ENCODE measurements at places on chromosomes 16 and 17.

DNA sequence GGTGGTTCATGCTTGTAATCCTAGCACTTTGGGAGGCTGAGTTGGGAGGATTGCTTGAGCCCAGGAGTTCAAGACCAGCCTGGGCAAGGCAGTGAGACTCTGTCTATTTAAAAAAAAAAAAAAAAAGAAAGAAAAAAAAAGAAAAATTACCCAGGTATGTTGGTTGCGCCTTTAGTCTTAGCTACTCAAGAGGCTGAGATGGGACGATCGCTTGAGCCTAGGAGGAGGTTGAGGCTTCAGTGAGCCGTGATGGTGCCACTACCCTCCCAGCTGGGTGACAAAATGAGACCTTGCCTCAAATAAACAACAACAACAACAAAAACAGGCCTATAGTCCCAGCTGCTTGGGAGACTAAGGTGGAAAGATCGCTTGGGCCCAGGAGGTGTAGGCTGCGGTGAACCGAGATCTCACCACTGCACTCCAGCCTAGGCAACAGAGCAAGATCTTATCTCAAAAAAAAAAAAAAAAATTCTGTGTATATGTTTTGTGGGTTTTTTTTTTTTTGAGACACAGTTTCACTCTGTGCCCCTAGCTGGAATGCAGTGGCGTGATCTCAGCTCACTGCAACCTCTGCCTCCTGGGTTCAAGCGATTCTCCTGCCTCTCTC lies 12.5 kb upstream of the ANKRD40CL start:
- DNase-seq: peak; percentile 62

DNA sequence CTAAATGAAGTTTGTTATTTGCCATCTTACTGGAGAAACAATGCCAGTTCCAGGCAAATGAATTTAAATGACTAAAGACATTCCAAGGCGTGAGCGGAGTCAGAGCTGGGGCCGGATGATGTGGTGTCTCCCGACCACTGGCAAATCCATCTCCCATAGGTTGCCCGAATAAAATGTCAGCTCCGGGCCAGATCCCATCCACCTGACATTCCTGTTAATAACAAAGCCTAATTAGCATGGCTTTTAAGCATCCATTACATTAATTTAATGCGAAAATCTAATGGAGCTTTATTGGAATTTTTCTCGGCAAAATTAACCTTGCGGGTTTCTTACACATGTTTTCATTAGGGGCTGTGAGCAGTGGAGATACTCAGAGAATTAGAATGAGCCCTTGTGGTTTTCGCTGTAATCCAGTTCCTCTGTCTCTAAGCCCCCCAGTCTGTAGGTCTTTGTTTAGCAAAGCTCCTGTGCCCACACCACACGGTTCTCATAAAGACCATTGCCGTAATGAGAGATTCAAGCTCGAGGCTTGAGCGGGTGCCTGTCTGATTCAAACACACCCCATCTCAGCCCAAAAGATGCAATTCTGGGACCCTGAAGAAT lies 123.3 kb downstream of the CCT6B start:
- no peak for DNase-seq

- no peak for DNase-seq
Measured at GRCh38 chr16:47858333-47858982, 297.3 kb downstream of the ABCC12 start.

- DNase-seq: no peak
Measured at GRCh38 chr17:74117999-74118421, 85.5 kb upstream of the RPL38 start.

- DNase-seq: no peak
Measured at GRCh38 chr17:81305051-81305630, 10.0 kb upstream of the SLC38A10 start.

GRCh38 chr17:59839651-59840328 lies 53.0 kb downstream of the TUBD1 start:
- DNase-seq: peak; percentile 40

- DNase-seq: no peak
Measured at GRCh38 chr17:31550389-31551056, 159.0 kb downstream of the RAB11FIP4 start.

GRCh38 chr17:9408381-9408780 lies 167.2 kb downstream of the STX8 start:
- no peak for DNase-seq

GRCh38 chr16:85206472-85207356 lies 94.4 kb upstream of the CIBAR2 start:
- DNase-seq: no peak

GRCh38 chr16:89700100-89700648 lies 1.3 kb downstream of the SPATA2L start:
- DNase-seq: peak; percentile 95

DNA sequence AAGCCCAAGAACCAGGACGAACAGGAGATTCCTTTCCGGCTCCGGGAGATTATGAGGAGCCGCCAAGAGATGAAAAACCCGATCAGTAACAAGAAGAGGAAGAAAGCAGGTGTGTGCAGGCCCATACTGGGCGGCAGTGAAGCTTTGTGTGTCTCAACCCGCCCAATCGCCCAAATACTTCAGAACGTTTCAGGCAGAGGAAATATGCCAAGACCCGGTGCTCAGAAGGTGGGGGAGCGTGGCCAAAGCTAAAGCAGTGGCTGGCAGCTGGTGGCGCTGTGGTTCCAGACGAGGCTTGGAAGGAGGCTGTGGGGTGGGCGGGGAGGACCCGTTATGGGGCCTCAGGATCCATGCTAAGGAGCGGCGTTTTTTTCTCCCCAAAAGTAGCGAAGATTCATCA lies 1.2 kb downstream of the CCDC137 start:
- no peak for DNase-seq

GRCh38 chr17:43874293-43874692 lies 27.3 kb downstream of the CD300LG start:
- DNase-seq: no peak

DNA sequence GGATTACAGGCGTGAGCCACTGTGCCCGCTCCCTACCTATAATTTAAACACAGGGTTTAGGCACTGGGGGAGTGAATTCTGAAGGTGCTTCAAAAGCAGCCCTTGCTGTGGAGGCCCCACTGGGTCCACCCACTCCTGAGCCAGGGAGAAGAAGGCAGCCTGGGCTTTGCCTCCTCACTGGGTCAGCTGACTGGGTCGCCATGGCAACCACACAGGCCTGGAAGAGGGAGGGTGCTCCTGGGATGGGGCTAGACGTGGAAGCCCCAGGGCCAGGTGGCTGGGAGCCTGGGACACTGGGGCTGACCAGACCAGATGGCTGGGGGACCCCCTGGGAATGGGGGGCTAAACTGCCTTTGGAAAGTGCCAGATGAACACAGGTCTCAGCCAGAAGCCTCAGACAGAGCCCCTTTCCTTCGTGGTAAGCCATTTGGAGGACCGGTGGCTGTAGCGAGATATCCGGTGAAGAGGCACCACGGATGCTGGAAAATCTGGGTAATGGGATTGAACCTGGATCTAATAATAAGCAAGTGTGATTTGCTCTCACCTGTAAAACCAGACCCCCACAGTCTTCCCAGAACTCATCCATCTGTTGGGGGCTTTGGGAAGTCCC lies 32.9 kb downstream of the TRARG1 start:
- no peak for DNase-seq

- DNase-seq: no peak
Measured at GRCh38 chr17:74779501-74779900, 3.4 kb upstream of the NAT9 start.

- no peak for DNase-seq
Measured at GRCh38 chr17:33739714-33740113, 446.6 kb upstream of the ASIC2 start.

DNA sequence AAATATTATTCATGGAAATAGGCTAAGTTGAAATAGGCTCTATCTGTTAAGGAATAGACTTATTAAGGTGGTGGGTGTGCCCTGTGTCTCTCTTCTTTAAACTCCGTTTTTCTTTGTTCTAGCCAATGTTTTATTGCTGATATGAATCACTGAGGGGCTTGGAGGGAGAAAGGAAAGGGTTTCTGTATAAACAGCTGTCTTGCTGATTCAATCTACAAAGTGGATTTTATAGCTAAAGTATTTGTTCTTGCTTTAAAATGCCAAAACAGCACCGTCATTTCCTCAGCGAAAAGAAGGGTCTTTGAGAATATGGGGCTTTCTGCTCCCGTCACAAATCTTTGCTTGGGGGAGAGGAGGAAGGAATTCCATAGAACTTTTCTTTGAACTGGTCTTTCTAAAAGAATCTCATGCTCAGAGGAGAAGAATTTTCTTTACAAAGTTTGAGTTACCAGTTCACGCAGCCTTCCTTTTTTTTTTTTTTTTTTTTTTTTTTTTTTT lies 39.3 kb downstream of the MSI2 start:
- DNase-seq: peak; percentile 15

- no peak for DNase-seq
Measured at GRCh38 chr17:20300436-20300934, 166.9 kb downstream of the LGALS9B start.

DNA sequence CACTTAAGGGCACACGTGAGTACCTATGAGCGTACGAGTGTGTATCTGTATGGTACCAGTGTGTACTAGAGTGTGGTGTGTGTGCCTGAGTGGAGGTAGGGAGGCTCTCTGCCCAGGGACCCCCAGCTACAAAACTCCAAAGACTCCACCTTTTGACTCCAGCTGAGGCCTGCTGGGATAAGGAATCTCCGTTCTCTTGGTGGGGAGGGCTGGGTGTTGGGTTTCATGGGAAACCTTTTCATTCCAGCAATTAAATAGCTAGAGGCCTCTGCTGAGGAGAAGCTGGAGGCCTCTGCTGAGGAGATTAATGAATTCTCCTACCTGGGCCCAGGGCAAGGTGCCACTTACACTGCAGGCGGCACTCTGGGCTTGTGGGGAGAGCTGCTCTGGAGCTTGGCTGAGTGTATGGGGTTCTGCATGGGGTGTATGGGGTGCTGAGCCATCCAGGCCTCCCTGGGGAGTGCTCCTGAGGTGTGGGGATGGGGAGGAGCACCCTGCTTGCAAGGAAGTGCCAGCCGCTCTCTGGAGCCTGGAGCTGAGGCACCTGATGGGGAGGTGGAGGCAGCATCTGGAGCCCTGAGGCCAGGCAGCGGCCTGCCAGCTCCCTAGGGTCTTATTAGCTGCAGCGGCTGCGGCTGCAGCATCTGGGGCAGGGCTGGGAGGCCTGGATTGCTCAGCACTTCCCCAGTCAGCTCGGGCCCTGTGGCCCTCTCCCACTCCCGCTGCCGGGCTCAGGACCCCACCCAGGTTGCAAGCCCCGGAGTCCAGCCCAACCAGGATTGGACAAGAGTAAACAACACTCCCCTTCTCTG lies 4.6 kb downstream of the ANKRD13B start:
- DNase-seq: no peak

DNA sequence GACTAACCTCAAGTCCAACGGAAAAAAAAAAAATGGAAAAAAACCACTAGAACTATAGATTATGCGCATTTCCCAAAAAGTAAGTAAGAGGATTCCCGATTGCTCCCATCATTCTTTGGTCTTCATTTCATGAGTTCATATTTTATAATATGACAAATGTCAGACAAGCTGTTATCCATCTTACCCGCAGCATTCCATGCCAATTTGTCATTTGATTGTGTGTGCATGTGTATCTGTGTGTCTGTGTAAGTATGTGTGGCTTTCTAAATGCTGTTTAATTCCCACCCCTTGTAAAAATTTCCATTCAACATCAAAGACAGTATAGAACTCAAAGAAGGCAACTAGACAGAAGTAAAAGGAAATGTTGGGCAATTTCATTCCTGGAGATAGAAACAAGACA lies 434.1 kb downstream of the CDH11 start:
- no peak for DNase-seq

DNA sequence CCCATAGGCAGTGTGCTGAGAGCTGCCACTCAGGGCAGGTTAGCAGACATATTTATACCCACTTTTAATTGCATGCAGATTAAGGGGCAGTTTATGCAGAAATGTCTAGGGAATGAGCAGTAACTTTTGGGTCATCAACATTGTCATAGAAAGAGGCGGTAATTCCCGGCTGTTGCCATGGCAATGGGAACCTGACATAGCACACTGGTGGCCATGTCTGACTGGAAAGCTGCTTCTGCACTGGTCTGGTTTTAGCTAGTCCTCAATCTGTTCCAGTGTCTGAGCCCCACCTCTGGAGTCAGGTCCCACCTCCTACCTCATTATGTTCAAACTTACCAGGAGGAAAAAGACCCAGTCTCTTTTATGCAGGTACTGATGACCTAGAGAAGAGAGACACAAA lies 31.5 kb upstream of the TNRC6C start:
- no peak for DNase-seq

- no peak for DNase-seq
Measured at GRCh38 chr16:11843861-11844260, 7.5 kb downstream of the RSL1D1 start.

GRCh38 chr17:6086603-6087400 lies 16.6 kb downstream of the WSCD1 start:
- no peak for DNase-seq

DNA sequence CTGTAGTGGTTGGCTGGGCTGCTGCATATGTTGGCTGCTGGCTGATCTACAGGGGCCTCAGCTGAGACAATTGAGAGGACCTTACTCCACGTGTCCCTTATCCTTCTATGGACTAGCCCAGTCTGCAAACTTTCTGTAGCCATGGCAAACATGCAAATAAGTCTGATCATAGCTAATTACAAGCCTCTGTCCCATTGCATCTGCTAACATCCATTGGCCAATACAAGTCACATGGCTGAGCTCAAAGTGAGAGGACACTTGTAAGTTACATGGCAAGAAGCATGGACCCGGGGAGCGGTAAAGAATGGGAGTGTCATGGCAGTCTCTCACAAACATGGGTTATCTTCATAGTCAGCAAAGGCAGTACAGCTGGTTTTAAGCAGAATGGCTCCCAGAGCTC lies 11.6 kb upstream of the IL4R start:
- DNase-seq: no peak

DNA sequence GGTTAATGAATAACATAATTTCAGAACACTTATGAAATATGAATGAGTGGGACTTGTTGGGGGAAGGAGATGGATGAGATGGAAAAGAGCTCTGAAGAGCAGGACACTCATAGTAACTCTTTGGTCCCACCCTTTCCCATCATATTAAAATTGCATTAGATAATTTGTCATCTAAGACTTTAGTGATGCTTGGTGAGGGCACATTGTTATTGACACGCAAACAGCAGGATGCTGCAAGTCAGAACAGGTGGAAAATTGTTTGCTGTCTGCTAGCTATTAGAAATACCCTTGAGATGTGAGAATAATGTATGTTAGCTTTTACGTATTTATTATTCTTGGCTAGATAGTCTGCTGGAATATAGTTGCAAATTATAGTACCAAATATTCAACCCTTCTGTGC lies 75.7 kb downstream of the TANC2 start:
- DNase-seq: no peak
